ENCODE measurements at places on chromosomes 7 and 10.
A peak's percentile ranks its signal among the peaks of the same experiment; 100 is the strongest.

DNA sequence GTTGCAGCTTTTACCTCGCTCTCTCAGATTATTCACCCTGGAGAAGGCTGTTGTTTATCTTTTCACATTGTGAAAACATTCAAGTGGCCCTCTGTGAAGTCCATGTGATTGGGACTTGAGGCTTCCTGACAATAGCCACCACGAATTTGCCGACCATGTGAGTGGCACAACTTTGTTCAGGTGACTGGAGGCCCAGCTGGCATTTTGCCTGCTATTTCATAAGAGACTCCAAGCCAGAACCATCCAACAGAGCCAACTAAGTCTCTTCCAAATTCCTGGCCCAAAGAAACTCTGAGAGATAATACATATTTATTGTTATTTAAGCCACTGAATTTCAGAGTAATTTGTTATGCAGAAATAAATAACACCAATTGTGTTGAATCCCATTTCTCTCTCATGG is 38.2 kb upstream of the CCSER2 start:
- no peak for DNase-seq

- no peak for DNase-seq
Observed at GRCh38 chr10:68989317-68989990, 851 bp downstream of the KIFBP start.

- no peak for DNase-seq
Observed at GRCh38 chr7:29480934-29481651, 82.5 kb upstream of the PRR15 start.

DNA sequence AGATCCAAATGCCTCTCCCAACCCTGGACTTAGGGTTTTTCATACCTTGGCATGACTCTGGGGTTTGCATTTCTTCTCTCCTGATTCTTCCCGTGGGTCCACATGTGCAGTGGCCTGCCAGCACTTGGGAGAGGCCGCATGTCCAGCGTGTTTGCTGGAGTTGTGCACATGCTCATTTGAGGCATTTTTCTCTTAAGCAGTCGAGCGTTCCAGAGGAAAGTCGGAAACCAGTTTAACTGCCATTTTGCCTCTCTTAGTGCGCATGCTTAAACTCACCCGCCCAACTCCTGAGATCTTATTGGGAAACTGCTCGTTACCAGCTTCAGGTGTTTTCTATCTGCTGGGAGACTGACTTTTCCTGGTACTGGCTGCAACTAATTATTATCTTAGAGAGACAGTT is 888.4 kb upstream of the PHF14 start:
- no peak for DNase-seq

DNA sequence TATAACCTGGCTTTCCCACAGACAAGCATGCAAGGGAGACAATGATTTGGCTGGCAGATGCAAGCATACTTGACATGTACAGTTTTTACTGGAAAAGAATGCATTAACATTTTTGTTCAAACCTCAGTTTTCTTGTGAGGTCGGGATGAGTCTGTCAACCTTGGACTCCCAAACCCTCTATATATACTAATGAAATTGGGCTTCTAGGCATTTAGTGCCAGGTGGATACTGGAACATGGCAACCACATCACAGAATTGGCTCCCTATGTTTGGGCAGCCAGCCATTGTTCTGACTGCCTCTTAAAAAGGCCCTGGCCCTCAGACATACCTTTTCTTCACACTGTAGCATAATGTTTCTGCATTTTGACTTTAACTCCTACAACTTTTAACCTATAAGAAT is 39.1 kb downstream of the CDK6 start:
- DNase-seq = no peak

- no peak for DNase-seq
Observed at GRCh38 chr7:82726038-82726800, 282.6 kb upstream of the CACNA2D1 start.

DNA sequence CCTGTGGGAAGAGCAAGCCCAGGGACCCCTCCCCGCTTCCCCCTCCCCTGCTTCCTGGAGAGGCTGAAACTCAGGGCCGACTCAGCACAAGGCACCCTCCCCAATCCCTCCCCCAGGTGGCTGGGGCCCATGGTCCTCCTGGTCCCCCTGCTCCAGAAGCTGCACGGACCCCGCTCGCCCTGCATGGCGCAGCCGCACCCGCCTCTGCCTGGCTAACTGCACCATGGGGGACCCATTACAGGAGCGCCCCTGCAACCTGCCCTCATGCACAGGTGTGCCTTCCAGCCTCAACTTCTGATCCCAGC is 19.7 kb upstream of the ZNF862 start:
- no peak for DNase-seq

DNA sequence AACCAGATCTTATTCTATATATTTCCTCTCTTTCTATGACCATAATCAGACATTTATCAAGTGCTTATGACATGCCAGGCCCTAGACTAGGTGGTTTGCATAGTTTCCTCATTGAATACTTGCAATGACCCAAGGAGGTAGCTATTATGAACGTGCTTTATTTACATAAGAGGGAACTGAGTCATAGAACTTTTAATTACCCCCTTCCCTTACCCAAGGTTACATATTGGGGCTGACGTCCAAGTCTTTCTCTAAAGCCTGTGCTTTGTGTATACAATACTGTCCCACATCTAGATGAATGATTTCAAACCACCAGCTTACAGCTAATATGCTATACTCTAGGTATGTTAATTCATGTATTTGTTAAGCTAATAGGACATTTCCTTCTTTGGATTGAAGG is 91.9 kb upstream of the NPY start:
- no peak for DNase-seq

- DNase-seq = no peak
Observed at GRCh38 chr7:26372249-26372648, 80.6 kb downstream of the SNX10 start.

GRCh38 chr7:127959770-127960169 is 71.5 kb downstream of the LRRC4 start:
- peak; percentile 7 for DNase-seq

DNA sequence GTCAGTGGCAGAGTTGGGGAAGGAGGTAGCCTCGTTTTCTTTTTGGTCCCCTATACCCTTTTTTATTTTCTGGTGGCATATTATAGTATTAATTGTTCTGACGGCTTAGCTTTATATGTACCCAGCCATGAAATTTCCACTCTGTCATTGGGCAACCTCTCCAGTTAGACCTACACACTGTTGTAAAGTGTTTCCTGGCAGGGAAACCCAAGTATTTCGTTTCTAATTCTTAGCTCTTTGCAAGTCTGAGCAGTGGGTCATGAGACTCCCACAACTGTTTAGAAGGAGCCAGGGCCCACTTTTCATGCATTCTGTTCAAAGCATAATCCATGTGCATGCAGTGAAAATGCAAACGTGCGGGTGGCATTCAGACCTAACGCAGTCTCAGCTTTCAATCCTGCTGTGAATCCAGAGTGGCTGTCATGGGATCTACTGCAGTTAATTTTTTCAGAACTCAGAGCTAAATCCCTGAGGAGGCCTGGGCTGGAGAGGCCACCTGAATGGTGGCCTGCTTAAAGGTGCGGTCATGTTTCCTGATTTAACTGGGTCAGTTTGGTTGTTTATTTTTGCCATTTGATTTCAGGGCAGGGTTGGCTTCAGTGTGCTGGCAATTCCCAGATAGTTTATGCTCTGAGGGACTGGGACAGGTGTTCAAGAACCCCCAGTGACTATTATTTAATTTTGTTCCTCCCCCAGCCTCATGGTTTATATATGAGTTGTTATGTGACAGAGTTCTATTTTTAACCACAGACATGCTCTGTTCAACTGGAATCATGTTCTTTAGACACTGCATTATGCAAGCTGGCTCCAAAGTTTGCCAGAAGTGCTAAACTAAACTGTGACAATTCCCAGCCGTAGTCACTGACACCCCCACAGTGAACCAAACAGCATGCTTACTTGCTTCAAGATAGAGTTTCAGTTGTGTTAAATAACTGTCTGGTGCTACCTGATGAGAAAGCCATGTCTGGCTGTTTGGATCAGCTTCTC is 27.4 kb upstream of the SYPL1 start:
- no peak for DNase-seq

DNA sequence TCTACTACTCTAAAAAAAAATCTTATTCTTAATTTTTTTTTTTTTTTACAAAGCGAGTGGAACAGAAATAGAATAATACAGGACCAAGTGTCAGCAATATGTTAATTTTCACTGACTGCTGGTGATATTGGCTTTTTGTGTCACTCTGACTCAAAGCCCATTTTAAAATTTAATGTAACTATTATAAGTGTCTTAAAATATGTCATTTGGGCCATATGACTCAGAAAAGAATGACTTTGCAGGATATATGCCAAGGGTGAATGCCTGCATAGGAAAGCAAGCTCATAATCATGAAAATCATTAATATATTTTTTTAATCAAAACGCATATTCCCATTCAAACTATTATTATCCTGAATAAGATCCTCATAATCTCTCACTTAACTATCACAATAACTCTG is 149.2 kb downstream of the GNAT3 start:
- DNase-seq = no peak

DNA sequence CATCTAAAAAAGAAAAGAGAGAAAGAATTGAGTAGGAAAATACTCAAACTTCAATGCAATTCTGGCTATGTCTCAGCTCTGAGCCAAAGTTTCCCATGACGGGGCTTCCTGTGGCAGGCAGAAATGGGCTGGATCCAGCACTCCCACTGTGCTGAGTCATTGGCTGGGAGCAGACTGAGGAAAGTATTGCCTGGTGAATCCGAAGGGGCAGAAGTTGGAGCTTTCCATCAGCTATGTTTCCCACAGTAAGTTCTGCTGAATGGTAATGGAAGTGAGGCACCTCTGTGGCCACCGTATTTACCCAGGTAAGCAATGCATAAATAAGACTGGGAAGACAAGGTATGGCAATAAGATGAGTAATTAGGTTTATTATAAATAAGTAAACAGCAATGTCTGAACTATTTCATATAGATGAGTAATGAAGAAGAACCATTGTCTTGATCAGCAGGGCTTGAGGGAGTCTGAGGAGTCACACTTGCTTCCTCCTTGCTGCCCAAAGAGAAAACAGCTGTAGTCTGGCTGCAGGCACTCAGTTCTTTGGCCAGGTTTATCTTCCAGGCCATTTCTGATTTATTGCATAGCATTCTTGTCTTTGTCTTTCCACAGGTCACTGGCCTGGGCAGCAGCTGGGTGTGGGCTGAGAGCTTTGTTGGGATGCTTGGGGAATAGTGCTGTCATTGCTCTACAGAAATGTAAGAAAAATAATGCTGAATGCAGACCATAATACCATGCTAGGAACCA is 255.3 kb downstream of the DNAJB9 start:
- DNase-seq = no peak

- no peak for DNase-seq
Observed at GRCh38 chr7:92589056-92589455, 1.1 kb downstream of the FAM133B start.

DNA sequence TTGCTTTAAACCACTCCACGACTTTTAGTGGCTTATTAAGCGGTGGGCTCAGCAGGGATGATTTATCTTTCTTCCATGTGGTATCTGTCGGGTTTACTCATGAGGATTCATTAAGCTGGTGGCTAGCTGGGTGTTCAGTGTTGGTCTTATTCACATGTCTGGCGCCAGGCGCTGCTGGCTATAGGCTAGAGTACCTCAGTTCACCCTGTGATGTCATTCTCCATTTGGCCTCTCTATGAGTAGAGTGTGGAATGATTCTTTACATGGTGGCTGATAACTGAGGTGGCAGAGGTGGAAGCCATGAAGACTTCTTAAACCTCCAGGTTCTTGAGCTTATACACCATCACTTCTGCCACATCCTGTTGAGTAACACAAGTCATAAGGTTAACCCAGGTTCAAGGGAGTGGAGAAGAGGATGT is 115.4 kb downstream of the MLLT10 start:
- DNase-seq = no peak

DNA sequence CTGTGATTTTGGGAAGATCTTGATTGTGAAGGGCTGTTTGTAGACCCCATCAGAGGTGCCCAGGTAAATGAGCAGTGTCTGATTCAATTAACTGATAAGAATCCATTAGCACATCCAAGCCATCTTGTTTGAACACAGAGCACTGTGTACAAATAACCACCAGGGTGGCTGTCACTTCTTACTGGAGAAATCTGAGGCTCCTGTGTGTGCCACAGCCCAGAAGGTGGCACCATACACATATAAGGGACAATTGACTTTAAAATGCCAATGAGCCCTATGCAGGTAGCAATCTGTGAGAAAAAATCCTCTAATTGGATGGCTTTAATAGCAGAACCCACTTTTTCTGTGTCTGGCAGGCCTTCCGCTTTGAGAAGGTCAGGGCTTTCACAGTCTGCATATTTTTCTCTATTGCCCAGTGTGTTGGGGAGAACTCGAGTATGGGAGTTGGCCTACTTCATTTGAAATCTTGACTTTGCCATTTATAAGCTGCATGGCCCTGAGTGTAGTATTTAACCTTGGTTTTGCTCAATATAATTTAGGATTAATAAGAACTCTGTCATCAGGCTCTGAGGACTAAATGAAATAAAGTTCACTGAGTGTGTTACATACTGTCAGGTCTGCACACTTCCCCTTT is 517.4 kb downstream of the CCSER2 start:
- DNase-seq = peak; percentile 13

DNA sequence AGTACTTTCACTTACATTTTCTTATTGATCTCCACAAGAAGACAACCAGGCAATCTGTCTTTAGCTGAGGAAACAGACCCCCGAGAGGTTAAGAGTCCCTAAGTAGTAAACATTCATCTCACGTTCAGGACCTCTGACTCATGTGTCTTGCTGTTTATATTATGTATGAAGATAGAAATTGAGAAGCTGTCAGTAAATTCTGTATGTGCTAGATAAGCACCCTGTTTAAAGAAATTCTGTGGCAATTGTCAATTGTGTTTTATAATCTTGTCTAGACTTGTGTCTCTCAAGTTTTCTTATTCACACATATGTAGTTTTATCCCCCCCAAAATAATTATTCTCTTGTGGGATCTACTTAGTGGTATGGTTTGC is 14.5 kb downstream of the ADK start:
- peak; percentile 58 for DNase-seq

GRCh38 chr10:34240039-34240438 is 575.1 kb downstream of the PARD3 start:
- DNase-seq = no peak

GRCh38 chr10:77910524-77911145 is 15.9 kb downstream of the DLG5 start:
- DNase-seq = no peak

- DNase-seq = no peak
Observed at GRCh38 chr7:70951271-70951962, 180.5 kb upstream of the GALNT17 start.

GRCh38 chr10:131086094-131086493 is 225.4 kb downstream of the TCERG1L start:
- no peak for DNase-seq

- no peak for DNase-seq
Observed at GRCh38 chr7:157033483-157034473, 23.3 kb upstream of the MNX1 start.

DNA sequence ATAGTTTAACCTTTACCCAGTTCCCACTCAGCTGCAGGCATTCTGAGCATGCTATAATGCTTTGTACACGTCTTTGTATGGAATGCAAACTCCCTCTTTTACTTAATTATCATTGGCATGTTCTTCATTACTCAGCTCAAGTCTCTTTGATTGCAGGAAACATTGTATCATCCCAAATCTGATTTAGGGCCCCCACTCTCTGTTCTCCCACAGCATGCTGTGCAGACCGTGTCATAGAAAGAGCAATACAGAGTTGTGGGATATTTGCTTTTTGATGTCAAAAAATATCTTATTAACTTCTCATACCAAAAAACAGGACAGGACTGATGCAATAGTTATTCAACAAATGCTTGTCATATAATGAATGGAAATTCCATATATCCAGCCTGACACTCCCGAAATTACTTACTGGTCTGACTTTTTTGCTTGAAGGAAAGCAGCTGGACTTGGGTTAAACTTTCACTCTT is 1081.5 kb upstream of the C7orf33 start:
- DNase-seq = no peak

Data from common myeloid progenitor, CD34-positive (primary cell).